ENCODE measurements at places on chromosomes 11 and 22. TPM values are rescaled to one million over a fixed set of nuclear protein-coding genes. Genes with fewer than 3 reads are reported as not detected.

DNA sequence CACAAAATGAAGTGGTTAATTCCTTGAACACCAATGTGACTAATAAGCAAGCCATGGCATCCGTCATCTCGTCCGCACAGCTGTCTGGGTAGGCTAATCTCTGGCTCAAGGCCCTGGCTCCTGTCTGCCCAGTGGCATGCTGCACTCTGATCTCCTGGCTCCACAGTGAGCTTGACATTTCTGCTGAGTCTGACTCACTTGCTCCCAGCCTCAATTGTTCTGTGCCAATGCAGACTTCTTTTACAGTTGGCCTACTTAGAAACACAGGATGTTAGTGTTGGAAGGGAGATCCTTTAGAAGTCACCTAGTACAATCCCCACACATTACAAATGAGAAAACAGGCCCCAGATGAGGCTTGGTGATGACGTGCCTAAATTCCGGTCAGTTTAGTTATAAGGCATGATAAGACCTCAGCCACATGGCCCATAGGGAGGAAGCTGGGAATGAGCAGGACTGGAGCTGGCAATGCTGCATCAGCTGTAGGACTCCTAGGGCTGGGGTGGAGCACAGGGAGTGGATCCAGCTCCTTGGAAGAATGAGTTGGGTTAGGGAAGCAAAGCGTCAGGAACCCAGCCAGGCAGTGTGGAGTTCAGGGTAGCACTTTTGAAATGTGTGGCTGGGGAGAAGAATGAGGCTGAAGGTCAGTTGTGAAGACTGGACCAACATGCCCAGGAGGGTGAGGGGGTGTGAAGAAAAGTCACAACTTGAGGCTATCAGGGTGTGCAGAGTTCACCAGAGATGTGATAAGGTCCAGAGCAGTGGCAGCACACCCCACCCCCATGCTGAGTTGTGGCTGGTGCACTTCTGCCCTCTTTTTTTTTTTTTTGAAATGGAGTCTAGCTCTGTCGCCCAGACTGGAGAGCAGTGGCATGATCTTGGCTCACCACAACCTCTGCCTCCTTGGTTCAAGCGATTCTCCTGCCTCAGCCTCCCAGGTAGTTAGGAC, 70.2 kb upstream of the EED start:
- DNase-seq = peak; percentile 92
- no peaks in the 10 kb centered on the region for H3K36me3 ChIP-seq
- no peaks in the 10 kb centered on the region for H3K27me3 ChIP-seq
- H3K4me1 ChIP-seq = peaks cover 41% of the 10 kb centered on the region
- peak overlapping the region; percentile 61 for H3K27ac ChIP-seq

GRCh38 chr22:30423301-30423958, 2.1 kb upstream of the MTFP1 start:
- no peak for DNase-seq
- H3K4me1 ChIP-seq = peaks cover 64% of the 10 kb centered on the region
- peaks cover 8% of the 10 kb centered on the region for H3K36me3 ChIP-seq
- peak overlapping the region; percentile 94 for H3K27ac ChIP-seq
- peak overlapping the region; percentile 67 for H3K4me3 ChIP-seq

GRCh38 chr11:40938002-40938401, 521.5 kb downstream of the LRRC4C start:
- H3K4me1 ChIP-seq = no peaks in the 10 kb centered on the region
- no peak overlapping the region for H3K27ac ChIP-seq
- H3K36me3 ChIP-seq = no peaks in the 10 kb centered on the region
- H3K4me3 ChIP-seq = no peak overlapping the region
- DNase-seq = no peak

DNA sequence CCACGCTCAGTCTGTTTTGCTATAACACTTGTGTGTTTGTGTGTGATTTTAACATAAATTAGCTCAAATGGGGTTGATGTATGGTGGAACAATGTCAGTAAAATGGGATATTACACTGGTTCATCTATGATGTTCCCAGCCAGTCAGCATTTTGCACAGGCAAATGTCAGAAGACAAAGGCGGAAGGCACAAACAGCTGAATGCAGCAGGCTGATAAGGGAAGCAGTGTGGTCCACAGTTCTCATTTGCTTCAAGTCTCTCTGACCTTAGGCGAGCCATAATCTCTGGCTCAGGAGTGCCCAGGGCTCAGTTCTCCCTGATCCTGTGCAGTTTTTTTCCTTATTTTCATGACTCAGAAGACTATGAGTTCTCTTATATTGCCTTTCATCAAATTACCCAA, 102.7 kb downstream of the FAR1 start:
- no peak overlapping the region for H3K27ac ChIP-seq
- no peak overlapping the region for H3K4me3 ChIP-seq
- no peaks in the 10 kb centered on the region for H3K4me1 ChIP-seq
- H3K36me3 ChIP-seq = no peaks in the 10 kb centered on the region

GRCh38 chr11:69001243-69002081, 11.6 kb downstream of the MRGPRF start:
- H3K4me3 ChIP-seq = no peak overlapping the region
- no peak for DNase-seq
- H3K4me1 ChIP-seq = peaks cover 90% of the 10 kb centered on the region

Gene DDI1
- total RNA-seq = not detected

DNA sequence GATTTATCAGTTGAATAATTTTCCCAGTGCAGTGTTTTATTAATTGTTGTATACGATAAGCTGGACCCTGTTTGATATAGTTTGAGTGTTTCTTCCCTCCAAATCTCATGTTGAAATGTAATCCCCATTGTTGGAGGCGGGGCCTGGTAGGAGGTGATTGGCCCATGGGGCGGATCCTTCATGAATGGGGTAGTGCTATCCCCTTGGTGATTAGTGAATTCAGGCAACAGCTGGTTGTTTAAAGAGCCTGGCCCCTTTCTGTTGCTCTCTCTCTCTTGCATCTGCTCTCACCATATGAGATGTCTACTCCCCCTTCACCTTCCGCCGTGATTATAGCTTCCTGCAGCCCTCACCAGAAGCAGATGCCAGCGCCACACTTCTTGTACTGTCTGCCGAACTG, 1.5 kb downstream of the OR5A1 start:
- no peaks in the 10 kb centered on the region for H3K27me3 ChIP-seq
- H3K36me3 ChIP-seq = no peaks in the 10 kb centered on the region
- no peak overlapping the region for H3K27ac ChIP-seq
- H3K4me1 ChIP-seq = no peaks in the 10 kb centered on the region
- DNase-seq = no peak

Gene MN1
- 47.3 TPM for total RNA-seq

- no peaks in the 10 kb centered on the region for H3K4me1 ChIP-seq
- H3K4me3 ChIP-seq = no peak overlapping the region
- H3K27ac ChIP-seq = no peak overlapping the region
- no peak for DNase-seq
Measured at GRCh38 chr22:33314316-33314715, 256.1 kb upstream of the SYN3 start.

Gene SCGB2A2
- total RNA-seq = not detected

Gene FBLN1
- 355 TPM for total RNA-seq

GRCh38 chr11:35236667-35237003, 97.7 kb downstream of the CD44 start:
- H3K36me3 ChIP-seq = no peaks in the 10 kb centered on the region
- peak overlapping the region; percentile 8 for H3K27ac ChIP-seq
- no peak overlapping the region for H3K4me3 ChIP-seq
- no peaks in the 10 kb centered on the region for H3K27me3 ChIP-seq
- no peaks in the 10 kb centered on the region for H3K4me1 ChIP-seq

GRCh38 chr22:31144223-31144622, 3.9 kb upstream of the PLA2G3 start:
- no peaks in the 10 kb centered on the region for H3K27me3 ChIP-seq
- H3K27ac ChIP-seq = no peak overlapping the region
- H3K4me3 ChIP-seq = no peak overlapping the region
- no peak for DNase-seq

GRCh38 chr11:71948314-71949027, 19.6 kb downstream of the RNF121 start:
- H3K27ac ChIP-seq = no peak overlapping the region
- peaks cover 7% of the 10 kb centered on the region for H3K4me1 ChIP-seq
- no peak overlapping the region for H3K4me3 ChIP-seq
- no peaks in the 10 kb centered on the region for H3K27me3 ChIP-seq
- no peaks in the 10 kb centered on the region for H3K36me3 ChIP-seq

- peak overlapping the region; percentile 98 for H3K27ac ChIP-seq
- H3K27me3 ChIP-seq = no peaks in the 10 kb centered on the region
- peak overlapping the region; percentile 82 for H3K4me3 ChIP-seq
Measured at GRCh38 chr22:35301372-35301874, 1.7 kb downstream of the TOM1 start.

Gene VWCE
- 0.32 TPM for total RNA-seq

GRCh38 chr11:130315354-130315970, 745 bp upstream of the ZBTB44 start:
- H3K27ac ChIP-seq = peak overlapping the region; percentile 96
- peak overlapping the region; percentile 98 for H3K4me3 ChIP-seq
- H3K36me3 ChIP-seq = no peaks in the 10 kb centered on the region
- DNase-seq = no peak
- no peaks in the 10 kb centered on the region for H3K27me3 ChIP-seq

- no peak overlapping the region for H3K27ac ChIP-seq
- no peak for DNase-seq
- no peak overlapping the region for H3K4me3 ChIP-seq
- peaks cover 21% of the 10 kb centered on the region for H3K4me1 ChIP-seq
- no peaks in the 10 kb centered on the region for H3K27me3 ChIP-seq
- H3K36me3 ChIP-seq = peaks cover 5% of the 10 kb centered on the region
Measured at GRCh38 chr22:39361496-39361895, 11.7 kb downstream of the SYNGR1 start.

GRCh38 chr11:47532597-47533213, 20.2 kb downstream of the CELF1 start:
- H3K27me3 ChIP-seq = no peaks in the 10 kb centered on the region
- peak overlapping the region; percentile 75 for H3K27ac ChIP-seq
- no peak for DNase-seq
- H3K36me3 ChIP-seq = no peaks in the 10 kb centered on the region
- no peak overlapping the region for H3K4me3 ChIP-seq

Gene CHRM1
- not detected for total RNA-seq

DNA sequence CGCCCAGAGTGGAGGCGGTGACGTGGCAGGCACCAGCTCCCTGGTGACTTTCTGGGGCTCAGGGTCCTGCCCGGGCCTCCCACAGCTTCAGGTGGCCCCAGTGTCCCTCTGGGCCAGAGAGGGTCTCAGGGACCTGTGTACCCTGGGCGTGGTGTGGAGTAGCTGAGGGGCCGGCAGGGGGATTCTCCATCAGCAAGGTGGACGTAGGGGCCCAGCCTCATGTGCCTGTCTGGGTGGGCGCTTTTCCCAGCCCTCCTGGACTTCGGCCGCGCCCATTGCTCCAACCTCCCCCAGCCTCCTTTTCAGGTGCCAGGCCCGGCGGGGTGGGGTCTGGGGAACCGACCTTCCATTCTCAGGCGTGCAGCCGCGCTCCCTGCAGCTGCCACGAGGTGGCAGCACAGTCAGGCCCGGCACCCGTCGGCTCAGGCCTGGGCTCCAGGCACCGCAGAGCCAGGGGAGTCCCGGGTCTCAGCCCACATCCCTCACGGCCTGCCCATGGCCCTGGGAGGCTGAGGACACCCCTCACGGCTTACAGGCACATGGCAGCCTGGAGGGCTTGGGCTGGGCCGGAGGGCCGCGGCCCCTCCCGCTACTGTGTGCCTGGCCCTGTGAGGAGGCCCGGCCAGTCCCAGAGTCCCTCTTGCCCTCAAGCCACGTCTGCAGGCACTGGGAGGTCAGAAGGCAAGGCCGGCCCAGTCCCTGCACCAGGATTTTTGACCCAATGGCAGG, 19.9 kb upstream of the MUC5B start:
- no peak for DNase-seq
- no peaks in the 10 kb centered on the region for H3K36me3 ChIP-seq
- H3K27me3 ChIP-seq = peaks cover 60% of the 10 kb centered on the region
- no peak overlapping the region for H3K27ac ChIP-seq

Measured in esophagus muscularis mucosa (tissue), 4 donors.